ENCODE measurements at places on chromosomes 12 and 14.

DNA sequence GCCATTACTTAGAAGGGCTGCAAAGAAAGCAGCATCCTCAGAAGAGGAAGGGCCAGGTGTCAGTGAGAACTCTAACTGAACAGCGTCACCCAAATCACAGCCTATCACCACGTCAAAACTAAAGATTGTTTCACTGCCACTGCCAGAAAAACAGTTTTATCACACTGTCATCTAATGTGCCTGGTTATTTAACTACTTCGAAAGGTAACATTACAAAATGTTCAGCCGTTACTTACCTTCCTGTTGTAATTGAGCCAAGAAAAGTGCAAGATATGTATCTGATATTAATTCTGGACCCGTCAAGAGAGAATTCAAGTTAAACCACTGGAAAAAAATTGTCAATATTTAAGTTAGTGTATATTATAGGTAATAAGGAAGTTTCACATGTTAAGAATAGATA lies 17.9 kb downstream of the ATXN3 start:
- DNase-seq = no peak

- DNase-seq = no peak
Measured at GRCh38 chr12:53974084-53975063, at the start of gene HOTAIR. TSS of gene HOTAIR (minus strand) at chr12:53974954.

GRCh38 chr12:118436986-118437385 lies 60.6 kb downstream of the SUDS3 start:
- no peak for DNase-seq

DNA sequence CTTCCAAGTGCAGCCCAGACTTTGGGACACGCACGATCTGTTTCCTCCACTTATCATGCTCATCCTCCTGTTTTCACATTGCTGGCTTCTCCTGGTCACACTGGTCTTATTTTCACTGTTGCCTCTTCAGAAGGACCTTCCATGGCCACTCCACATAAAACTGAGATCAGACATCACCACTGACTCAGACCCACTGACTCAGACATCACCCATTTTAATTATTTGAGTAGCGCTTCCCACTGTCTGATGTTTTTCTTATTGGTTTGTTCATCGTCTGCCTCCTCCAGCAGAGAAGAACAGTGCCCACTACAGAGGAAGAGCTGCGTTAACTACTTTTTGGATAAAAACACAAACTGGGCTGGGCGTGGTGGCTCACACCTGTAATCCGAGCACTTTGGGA lies 270.5 kb upstream of the PWP1 start:
- DNase-seq = no peak

DNA sequence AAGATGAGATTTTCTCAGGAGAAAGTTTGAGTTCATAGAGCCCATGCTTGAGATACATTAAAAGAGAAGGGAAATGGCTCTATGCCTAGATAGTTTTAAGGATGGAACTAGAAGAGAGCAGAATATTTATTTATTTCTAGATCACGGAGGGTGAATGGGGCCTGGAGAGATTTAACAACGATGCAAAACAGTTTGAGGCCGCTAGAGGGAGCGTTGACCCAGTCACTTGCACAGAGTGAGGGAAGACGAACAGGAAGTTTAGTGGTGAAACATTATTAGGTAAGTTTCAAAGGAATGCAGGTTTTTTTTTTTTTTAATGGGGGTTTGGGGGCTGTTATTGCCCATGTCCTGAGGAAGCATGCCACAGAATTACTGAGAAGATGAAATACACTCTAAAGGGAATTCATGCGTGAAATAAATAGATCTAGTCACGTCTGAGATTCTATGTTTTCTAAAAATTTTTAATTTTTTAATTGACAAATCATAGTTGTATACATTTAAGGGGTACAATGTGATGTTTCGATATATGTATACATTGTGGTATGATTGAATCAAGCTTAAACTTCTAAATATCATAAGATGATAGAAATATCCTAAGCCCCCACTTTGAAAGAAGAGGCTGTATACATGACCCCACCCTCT lies 14.8 kb upstream of the PPP1R1A start:
- DNase-seq = no peak

GRCh38 chr12:51323317-51323960 lies 535 bp downstream of the BIN2 start:
- DNase-seq = no peak

- DNase-seq = no peak
Measured at GRCh38 chr12:45464699-45465098, 248.8 kb downstream of the ANO6 start.

DNA sequence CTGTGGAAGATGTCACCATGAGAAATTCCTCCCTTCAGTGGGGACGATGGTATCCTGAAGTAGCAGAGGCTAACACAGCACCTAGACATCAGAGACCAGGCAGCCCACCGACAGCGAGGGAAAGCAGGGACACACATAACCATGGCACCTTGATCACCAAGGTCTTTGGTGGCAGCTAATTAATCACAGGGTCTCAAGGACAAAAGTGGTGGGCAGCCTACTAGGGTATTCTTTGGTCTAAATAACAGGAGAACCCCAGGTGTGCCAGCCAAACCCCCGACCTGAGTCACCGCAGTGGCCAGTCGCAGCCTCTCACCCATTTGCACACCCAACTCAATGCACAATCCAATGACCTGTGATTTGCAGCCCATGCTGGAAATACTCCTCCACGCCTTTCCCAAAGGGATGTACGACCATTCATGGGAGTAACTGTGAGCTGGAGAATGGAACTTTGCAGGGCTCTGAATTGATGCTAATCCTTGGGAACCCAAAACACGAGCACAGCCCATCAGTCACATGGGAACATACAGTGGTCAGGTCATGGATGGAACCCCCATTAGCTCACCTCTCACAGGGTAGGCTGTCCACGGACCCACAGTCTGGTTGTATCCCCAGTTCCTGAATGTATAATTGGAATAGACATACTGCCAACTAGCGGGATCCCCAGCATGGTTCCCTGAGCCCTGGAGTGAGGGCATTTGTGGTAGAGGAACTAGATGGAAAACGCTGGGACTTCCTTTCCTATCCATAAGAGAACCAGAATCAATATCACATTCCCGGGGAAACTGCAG lies 58.7 kb upstream of the C14orf180 start:
- no peak for DNase-seq

DNA sequence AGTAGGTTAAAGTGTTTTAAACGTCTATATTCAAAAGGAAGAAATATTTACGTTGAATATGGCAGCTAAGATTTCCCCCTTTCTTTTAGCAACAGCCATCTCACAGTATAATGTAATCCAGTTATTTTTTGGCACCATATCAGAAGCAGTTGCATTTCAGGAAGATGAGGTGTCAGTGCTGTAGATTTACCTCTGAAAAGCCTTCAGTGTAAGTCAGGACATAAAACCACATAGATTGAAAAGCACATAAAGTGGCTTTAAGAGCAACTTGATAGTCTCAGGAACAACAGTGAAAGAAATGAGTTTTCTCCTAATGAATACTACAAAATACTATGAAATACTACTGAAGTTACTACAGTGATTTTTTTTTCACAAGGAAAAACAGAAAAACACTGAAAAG lies 6.9 kb downstream of the MLH3 start:
- DNase-seq = peak; percentile 22

GRCh38 chr14:29800961-29801360 lies 126.7 kb downstream of the PRKD1 start:
- DNase-seq = peak; percentile 40

DNA sequence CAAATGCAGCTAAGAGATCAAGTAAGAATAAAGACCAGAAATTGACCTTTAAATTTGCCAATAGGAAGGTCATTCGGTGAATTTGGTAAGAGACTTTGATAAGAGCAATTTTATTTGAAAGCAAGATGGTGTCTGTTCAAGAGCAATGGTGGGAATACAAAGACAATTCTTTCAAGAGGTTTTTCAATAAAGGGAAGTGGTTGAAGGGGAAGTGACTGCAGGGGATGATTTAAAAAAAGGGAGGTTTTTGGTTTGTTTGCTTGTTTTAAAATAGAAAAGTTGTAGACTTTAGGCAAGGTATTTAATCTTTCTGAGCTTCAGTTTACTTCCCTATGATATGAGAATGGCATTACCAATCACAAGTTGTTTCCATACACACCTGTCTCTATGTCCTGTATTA lies 4.3 kb upstream of the APPL2 start:
- no peak for DNase-seq

DNA sequence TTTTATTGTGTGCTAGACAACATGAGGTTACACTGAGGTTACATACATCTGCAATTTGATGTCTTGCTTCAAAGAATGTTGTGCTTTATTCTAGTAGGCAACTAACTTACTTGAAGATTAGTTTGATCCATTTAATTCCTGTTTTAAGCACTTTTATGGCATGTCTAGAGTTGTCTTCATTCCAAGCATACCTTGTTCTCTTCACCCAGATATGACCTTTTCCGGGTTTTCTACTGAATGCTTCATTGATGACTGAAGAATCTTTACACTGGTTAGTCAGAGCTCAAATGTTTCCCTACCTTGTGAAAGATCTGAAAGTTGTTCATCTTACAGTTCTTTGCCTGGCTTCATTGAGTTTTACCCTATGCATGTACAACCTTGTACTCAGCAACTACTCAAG lies 274.0 kb upstream of the KITLG start:
- no peak for DNase-seq

DNA sequence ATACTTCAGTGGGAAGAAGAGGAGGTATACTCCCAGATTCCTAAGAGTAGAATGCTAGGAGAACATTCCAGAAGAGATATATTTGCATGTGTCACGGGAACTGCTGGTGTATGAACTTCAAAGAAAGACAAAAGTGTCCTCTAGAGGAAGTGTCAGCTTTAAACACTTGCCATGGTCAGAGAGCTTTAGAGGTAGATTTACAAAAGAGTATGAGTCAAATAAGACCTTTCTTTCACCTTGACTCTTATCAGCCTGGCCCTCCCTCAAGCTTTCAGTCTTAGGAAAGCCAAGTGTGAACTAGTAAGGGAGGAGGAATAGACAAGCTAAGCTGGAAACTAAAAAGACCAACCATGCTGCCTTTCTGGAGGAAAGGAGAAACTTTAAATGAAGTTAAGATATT lies 34.7 kb downstream of the COX8C start:
- DNase-seq = no peak

DNA sequence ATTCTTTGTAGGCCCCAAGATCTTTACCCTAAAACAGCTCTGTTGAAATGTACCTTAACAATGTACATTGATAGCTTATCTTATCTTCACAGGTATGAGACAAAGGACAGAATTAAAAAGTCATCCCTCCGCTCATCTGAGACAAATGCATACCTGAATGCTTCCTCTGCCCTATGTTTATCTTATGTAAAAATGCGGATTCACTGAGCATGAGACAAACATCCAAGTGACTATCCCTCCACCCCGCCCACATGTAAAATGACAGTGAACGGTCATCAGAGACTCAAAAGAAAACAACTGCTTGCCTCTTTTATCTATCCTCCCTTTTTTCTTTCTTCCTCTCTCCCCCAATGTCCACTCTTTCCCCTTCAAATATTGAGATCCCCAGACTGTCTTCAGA lies 37.2 kb upstream of the ZNF740 start:
- no peak for DNase-seq

DNA sequence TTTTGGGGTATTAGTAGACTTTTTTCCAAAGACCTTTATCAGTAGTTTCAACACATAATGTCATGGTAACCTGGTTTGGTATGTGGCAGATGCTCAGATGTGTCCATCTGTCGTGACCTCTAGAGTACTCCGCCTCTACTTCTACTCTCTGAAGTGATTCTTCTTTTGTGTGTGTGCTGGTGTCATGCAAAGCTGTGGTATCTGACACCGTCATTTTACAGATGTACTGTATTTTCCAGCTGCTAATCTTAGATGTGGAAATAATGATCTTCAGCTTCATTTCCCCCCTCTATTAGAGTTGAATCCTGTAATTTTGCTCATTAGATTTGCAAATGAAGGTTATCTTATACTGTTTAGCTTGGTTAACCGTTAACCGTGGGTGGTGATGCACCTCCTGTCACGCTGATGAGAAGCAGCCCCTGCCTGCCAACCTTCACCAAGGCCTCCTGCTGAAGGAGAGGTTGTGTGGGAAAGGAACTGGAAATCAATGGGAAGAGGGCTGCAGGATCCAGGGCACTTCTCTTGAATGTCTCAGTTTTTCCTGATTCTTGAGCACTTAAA lies 222.4 kb upstream of the AMIGO2 start:
- no peak for DNase-seq

- DNase-seq = no peak
Measured at GRCh38 chr14:94728950-94729349, 41.0 kb downstream of the GSC start.

GRCh38 chr12:54134850-54135249 lies 53.9 kb downstream of the SMUG1 start:
- DNase-seq = no peak

DNA sequence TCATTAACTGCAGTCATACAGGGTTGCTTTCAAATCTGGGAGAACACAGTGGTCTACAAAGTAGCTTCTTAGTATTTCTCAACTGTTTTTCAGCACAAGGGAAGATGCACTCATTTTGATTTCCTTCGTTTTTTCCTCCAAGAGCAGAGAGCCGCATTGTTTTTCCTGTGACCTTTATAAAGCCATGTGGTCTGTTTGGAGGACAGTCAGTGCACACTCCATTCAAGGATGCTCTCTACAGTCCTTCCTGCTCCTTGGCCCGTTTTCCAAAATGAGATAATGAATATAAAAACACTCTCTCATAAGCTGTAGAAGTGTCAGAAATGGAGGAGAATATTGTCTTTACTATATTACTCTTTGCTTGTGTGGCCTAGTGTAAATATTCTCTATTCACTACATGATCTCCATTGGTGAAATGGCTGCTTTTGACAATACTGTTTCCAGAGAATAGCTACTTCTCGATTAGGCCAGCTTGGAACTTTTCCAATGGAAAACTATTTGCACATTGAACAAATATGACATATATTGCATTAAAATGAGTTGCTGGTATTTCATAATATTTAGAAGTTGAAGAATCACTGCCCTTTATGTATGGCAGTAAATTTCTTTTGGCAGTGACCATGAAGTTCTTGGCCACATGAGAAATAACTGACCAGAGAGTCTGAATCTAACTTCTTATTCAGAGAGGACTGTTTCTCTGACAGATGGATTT lies 393.1 kb upstream of the RGS6 start:
- no peak for DNase-seq

DNA sequence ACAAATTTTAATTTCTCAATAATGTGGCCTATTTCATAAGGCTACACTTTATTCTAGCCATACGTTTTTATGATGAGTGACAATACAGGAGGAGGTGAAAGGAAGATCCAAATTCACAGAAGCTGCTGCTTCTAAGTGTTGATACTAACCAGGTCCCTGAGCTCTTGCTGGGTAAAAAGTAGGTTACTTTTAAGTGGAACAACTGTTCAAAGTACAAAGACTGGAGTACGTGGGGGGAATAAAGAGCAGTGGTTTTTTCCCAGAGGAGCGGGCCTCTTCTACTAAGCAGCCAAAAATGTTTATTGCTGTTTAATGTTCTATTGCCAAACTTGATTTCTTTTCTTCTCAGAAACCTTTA lies 301.8 kb downstream of the AEBP2 start:
- no peak for DNase-seq

- no peak for DNase-seq
Measured at GRCh38 chr14:51539571-51540037, 112.1 kb upstream of the FRMD6 start.

DNA sequence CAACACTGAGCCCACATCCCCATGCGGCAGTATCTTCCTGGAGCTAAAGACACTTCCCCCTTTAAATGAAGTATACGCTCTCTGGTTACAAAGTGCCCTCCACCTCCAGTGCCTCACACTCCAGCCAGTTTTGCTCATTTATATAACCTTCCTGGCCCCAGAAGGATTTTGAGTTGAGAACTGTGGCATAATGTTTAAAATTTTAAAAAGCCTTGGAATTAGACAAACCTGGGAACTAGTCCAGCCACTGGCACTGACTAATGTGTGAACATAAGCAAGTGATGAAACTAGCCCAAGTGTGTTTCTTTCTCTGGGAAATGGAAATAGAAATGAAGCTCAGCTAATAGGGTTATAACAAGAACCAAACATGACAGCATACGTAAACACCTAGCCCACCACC lies 723.7 kb upstream of the USP15 start:
- no peak for DNase-seq
